ENCODE measurements at places on chromosomes 5 and 9.
A peak's percentile ranks its signal among the peaks of the same experiment; 100 is the strongest.

GRCh38 chr5:173795601-173796000, 92.5 kb upstream of the CPEB4 start:
- no peak for DNase-seq

DNA sequence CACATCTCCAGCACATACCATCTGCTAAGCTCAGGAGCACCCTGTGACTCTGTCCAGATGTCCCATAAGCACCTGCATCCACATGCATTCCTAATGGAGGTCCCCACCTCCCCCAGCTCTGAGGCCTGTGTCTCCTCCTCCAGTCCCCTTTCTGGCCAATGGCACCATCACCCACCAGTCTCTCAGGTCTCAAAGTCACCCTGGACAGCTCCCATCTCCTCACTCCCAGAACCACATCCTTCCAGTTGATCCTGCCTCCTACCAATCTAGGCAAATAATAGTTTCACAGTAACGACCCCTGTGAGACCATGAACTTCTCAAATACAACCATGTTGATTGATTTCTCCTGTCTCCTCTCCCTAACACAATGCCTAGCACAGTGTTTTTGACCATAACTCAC, 40.1 kb downstream of the GGTA1 start:
- DNase-seq: no peak

GRCh38 chr5:175113947-175114346, 330.0 kb downstream of the DRD1 start:
- no peak for DNase-seq

DNA sequence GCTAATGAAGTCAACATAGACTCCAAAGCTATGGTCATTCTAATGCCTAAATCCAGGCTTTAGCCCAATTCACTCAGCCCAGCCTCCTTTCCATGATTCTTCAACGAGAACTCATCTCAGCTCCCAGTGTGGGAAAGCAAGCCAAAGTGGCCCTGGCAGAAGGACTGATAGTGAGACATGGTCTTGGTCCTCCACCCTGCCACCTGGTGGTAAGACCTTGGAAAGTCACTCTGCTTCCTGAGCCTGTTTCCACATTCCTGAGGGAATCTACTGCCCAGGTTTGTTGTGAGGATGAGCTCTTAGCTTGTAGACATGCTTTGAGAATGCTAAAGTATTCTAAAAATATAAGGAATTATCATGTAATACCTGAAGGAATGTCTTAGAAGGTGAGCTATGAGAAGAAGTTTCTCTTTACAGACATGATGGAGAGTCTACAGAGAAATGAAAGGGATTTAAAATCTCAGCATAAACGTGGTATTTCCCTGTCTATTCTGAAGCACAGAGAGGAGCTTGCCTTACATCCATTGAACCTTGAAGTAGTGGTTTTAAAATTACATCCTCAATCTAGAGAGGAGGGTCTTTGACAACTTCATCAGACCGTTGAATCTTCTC, 173.5 kb downstream of the TRIM32 start:
- DNase-seq: no peak

DNA sequence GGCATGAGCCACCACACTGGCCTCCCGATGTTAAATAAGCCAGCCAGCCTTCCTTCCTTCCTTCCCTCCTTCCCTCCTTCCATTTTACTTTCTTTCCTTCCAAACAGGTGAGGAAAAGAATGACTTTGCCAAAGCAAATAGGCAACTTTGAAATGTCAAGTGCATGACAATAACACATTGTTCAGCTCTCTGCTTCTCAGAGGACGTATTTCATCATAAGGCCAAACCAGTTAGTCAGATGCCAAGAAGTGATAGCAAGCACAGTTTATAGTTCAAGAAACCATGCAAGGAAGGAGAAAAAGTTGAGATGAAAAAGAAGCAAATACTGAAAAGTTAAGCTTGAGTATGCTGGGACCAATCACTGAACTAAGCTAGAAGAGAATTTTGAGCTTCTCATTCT, 29.5 kb downstream of the POU4F3 start:
- DNase-seq: no peak

DNA sequence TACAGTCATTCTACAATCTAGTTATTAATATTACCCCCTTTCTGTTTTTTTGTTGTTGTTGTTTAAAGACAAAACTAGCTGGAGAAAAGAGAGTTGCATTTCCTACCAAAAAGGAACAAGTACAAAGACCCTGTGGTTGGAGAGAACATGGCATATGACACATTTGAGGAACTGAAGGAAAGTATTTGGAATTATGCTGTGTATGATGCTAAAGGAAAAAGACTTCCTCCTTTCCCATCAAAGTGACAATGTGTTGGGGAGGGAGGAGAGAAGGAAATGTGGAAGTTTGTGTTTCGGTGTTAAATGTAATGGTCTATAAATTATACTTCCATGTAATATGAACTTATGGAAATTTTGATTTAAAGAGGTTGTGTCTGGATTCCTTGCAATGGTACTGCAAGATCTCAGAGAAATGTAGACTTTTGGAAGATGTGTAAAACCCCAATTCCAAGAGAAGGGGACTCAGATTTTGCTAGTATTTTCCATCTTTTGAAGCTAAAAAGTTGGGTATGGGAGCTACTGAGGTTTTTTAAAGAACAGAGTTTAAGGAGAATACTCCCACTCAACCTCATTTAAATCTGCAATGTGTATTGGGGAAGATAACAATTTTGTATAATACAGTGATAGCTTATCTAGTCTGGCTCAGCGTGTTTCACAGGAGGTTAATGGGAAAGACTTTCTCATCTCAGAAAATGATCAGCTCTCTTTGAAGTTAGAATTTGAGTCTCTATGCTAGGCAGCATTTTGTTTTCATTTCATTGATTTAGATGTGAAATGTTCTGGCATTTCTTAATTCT, 15.4 kb upstream of the TNFSF8 start:
- no peak for DNase-seq

- DNase-seq: peak; percentile 10
These were observed 151.1 kb upstream of the ERCC6L2 start for GRCh38 chr9:95724253-95724991.

Data from KG1 (cell line).